ENCODE measurements at places on chromosomes 1 and 21.

DNA sequence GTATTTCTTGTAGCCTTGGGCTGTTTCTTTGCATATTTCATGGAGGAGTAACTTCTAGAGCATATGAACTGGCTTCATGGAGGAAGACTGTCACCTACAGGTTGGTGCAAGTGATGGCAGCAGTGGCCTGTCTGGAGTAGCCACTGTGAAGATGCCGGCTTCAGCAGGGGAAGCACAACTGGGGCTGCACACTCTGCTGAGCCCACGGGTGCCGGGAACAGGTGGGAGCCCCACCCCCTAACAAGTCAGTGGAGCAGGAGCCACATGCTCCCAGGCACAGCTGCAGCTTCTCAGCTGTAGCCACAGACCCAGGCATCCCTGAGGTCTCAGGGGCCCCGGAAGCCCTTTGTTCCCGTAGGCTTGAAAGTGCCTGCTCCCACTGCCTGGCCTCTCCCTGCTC, 43.2 kb upstream of the C1orf185 start:
- peak; percentile 7 for DNase-seq

GRCh38 chr1:55974714-55975441, 604.5 kb downstream of the PLPP3 start:
- DNase-seq: peak; percentile 74

- DNase-seq: no peak
Observed at GRCh38 chr1:88557014-88557413, 127.1 kb upstream of the PKN2 start.

- DNase-seq: no peak
Observed at GRCh38 chr1:22222723-22223122, 79.8 kb upstream of the WNT4 start.

DNA sequence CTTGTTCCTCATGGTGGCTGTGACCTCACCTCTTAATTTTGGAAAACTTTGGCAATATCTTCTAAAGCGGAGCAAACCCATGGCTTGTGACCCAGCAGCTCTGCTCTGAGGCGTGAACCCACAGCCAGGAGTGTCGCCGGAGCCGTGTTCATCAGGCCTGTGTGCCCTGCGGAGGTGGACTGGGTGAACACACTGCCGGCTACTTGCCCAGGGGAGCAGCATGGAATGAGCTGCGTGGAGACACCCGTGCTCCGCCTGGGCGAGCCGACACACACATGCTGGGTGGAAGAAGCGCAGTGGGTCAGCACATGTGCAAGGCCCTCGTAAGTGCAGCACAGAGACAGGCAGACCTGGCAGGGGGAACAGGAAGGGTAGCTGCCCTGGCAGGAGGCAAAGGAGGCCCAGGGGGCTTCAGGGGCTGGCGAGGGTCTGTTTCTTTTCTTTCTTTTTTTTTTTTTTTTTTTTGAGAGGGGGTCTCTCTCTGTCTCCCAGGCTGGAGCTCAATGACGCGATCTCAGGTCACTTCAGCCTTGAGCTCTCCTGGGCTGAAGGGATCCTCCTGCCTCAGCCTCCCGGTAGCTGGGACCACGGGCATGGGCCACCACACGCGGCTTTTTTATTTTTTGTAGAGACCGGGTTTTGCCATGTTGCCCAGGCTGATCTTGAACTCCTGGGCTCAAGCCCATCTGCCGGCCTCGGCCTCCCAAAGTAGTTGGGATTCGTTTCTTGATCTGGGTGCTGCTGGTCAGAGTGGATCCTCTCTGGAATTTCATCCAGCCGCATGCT, 41.8 kb downstream of the AGPAT3 start:
- DNase-seq: no peak

DNA sequence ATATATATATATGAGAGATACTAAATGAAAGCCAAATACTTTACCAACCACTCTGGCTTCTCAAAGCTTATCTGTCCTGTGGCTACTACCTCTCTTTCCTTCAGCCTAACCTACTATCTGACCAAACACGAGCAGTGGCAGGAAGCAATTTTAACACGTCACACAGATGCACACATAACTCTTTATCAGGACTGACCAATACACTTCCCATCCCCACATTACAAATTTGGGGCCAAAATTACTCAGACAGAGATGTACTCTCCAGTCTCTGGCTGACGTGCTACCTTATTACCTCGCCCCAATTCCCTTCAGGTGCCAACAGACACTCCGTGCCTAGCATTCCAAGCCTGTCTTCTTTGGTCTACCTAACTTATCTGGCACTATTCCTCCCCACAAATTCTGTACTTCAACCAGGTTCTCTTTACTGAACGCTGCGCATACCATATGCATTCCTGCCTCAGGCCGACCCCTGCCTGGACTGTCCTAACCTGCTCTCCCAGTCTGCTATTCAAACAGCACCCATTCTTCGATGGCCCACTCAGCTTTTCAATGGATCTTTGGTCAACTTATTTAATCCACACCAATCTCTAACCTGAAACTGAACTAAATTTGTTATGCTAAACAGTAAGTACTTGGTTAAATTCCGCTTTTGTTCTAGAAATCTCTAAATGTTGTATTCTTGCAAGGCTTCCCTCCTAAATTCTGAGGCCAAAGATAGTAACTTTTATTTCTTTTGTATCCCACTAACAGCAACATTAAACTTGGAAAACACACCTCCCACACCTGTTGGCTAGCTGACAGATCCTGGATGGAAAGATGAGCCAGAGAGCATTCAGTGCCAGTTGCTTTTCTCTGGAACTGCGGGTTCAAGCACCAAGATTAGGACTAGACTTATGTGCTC, 27.9 kb downstream of the RERE start:
- DNase-seq: no peak

DNA sequence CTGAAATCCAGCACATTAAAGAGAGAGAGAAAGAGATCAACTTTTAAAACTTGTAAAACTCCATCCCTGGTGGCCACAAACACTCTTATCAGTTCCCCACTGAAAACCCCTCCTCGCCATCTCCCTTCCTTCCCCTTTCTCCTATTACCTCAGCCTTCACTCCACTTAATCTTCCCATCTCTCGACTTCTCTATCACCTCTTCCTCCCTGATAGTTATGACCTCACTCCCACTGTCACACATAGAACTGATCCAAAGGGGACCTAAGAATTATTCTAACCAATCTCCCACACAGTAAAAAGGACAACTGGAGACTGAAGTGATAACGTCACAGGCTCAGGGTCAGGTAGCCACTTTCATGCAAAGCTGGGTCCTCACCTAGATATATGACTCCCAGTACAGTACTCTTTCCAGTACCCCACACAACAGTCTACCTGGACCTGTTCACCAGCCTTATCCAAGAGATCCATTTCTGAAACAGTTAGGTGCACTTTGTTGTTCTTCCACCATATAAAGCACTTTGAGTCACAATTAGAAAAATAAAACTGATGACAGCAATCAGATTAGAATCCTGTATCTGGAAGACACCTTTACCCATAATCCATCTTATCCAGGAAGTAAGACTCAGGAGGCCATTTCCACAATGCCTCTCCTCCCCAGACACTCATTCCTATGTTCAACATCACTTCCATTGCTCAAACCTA, 324.8 kb downstream of the SMYD3 start:
- no peak for DNase-seq

DNA sequence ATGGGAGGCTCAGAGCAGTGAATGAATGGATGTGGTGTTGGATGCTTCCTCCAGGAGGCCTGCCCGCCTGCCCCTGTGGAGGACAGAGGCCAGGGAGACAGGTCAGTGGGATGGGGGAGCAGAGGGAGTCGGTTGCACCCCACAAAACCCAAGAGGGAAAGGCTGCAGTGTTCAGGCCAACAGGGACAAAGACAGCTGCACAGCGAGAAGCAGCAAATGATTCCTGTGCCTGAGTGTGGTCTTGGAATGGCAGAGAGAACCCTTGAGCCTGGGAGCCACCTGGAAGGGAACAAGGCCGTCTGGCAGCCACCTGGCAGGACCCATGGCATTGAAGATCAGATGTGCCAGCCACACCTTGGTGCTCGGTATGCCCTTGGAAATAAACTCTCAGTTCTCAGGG, 8.1 kb downstream of the TFF3 start:
- no peak for DNase-seq

- DNase-seq: no peak
Observed at GRCh38 chr1:233714631-233715217, 100.8 kb downstream of the KCNK1 start.

GRCh38 chr1:174572771-174573170, 125.0 kb downstream of the GPR52 start:
- no peak for DNase-seq

DNA sequence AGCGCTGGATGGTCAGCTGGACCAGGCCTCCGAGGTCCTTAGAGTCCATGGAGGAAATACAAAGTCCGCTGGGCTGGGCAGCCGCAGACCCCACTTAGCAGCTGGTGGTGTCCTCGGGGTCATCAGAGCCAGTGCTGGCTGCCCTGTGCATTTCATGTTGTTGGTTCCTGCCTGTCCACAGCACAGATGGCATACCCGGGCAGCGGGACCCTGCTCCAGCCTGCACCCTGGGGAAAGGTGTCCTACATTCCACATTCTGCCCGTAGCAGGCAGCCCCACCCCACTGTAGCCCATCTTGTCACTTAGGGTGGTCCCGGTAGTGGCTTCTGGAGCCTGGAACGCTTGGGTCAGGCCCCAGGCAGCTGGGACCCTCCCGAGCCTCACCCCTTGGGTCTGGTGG, 19.8 kb downstream of the PRKCZ start:
- DNase-seq: no peak

GRCh38 chr1:230068952-230069684, 2.1 kb downstream of the GALNT2 start:
- no peak for DNase-seq

GRCh38 chr1:116218922-116219321, 107.7 kb downstream of the MAB21L3 start:
- no peak for DNase-seq

DNA sequence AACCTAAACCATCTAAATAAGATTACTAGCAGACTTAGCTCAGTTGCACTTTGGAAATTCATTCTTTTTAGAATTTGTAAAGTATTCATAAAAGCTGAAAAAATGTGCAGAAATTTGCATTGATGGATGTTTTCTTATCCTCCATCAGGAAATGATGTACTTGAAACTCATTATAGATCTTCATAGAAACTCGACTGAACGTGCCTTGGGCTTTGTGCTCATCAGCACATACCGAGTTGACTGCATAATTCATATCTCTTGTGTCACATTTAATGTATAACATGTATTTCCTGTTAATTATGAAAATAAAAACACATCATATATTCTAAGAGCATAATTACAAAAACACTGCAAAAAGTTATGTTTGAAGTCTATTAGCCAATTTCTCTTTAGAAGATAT, 290.9 kb upstream of the NR5A2 start:
- DNase-seq: no peak

GRCh38 chr1:63958556-63958955, 184.7 kb downstream of the ROR1 start:
- no peak for DNase-seq

- no peak for DNase-seq
Observed at GRCh38 chr1:167060141-167061072, 29.8 kb downstream of the GPA33 start.

DNA sequence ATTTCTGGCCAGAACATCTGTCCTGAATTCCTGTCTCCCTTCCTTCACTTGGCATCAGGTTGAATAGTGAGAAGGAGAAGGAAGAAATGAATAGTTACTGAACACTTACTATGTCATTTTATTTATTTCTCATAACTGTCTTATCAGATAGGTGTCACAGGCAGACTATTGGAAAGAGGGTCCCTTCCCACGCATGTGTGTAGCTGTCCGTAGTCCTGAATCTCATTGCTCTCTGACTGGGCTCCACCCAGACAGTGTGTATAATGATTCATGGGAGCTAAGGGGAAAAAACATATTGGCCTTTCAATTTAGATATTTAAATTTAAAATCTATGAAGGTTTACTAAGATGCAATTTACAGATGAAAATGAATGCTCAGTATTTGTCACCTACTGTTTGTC, 86.1 kb downstream of the OMA1 start:
- no peak for DNase-seq

DNA sequence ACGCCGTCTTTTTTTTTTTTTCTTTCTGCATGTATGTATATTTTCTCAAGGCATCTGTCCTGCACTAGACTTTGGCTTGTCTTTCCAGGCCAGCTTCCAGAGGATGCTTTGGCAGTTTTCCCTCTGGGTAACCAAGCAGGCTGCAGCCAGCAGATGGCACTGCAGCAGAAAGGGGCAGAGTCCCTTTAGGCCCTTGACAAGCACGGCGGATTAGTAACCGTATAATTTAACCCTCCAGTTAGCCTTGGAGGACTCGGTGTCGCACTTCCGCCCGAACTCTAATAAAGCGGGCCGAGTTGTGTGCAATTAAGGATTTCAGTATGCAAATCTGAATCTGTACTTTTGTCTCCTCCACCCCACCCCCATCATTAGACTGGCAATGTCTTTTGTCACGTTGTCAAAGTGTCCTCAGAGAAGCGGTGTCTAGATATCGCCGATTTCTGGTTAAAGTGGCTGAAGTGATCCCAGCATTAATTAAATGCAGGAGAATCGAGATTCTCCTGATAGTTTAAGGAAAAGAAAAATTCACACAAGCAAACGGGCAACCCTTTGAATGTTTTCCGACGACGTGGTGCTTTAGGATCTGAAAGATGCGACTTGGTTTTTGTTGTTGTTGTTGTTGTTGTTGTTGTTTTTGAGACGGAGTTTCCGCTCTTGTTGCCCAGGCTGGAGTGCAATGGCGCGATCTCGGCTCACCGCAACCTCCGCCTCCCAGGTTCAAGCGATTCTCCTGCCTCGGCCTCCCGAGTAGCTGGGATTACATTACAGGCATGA, 1.1 kb upstream of the TMEM167B start:
- DNase-seq: no peak

DNA sequence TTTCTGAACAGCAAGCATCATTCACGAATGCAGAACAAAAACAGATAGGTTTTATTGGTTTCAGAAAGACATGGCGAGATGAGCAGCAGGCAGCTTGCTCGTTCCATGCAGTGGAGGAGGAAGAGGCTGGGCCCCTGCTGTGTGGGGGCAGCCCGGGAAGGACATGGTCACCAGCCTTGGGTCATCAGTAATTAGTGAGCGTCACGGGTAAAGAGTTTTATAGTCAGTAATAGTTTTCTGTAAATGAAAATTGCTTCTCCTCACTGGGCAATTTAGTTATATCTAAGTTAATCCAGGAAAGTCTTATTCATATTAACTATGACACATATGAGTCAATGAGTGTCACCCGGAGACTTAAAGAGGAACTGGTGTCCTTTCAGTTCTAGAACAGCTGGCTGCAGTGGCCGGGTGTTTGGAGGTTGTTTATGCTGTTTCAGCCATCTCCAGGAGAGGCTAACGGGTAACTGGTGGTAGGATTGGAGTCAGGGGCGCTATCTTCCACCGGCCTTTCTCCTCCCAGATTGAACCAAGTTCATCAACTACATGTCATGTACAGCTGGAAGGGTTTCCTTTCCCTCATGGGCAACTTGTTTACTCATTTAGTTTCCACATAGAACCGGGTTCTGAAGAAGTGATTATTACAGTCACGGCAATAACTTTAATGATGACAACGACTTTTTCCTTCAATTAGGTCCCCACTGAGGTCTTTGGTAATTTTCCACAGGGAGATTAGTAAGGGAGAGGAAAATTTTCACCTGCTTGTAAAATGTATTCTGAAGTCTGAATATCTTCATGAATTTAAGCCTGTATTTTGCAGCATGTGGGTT, 34.6 kb upstream of the SLC45A1 start:
- DNase-seq: no peak

GRCh38 chr21:31798842-31799704, 67.2 kb upstream of the SCAF4 start:
- DNase-seq: no peak

- DNase-seq: peak; percentile 1
Observed at GRCh38 chr1:225318706-225319575, 108.9 kb downstream of the LBR start.

Measured in AG09319 (cell line).